ENCODE measurements at places on chromosomes 12 and 14.

- DNase-seq, result peak; percentile 85
Observed at GRCh38 chr12:2640709-2641108, 154.1 kb upstream of the FKBP4 start.

DNA sequence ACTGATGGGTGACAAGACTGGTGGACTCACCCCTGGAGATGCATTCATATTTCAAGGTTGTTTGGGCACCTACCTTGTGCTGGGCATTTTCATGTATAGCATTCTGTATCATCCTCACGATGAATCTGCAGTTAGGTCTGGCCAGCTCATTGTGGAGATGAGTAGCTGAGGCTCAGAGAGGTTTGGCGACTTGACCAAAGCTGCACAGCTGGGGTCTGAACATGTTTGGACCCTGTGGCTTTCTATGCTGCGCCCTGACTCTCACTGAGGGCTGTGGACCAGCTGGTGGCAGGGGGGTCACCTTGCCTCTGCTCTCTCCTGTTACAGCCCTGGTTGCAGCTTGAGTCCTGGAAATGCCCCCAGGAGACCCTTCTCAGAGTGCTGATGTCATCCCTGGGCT lies 24.9 kb upstream of the CCDC63 start:
- no peak for DNase-seq

DNA sequence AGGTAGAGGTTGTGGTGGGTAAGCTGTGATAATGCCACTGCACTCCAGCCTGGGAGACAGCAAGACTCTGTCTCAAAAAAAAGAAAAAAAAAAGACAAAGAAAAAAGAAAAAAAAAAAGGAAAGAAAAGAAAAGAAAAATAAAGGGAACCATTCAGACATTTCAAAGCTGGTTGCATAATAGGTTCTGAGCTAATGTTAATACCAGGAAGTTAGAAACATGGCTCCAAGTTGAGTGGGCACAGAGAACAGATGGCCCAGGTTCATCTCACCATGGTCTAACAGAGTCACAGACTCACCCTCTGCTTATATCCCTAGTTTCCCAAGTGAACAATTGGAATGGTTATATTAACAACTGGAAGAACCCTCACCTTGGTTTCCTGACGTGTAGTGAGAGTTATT lies 17.4 kb upstream of the ZDHHC17 start:
- DNase-seq, result no peak

- DNase-seq, result no peak
Observed at GRCh38 chr12:123772074-123772473, 10.0 kb downstream of the DNAH10 start.

GRCh38 chr14:104876251-104876699 lies 11.2 kb downstream of the CEP170B start:
- DNase-seq, result no peak

Measured in cardiac septum (tissue), 1 donor.